CD4-positive, alpha-beta T cell (primary cell): ENCODE measurements at places on chromosomes 16 and 17.
A peak's percentile ranks its signal among the peaks of the same experiment; 100 is the strongest.

DNA sequence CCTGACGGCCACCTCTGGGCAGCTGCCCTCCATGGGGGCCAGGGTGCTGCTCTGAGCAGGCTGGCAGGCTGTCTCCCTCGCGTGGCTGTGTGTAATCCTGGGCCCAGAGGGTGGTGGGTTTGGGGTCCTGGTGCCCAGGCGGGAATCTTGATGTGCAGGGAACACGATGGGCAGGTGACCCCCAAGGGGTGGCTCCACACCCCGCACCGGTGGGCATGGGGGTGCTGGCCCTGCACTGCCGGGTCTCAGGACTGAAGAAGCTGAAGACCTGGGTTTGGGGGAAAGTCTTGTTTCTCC lies 8.6 kb downstream of the CHMP6 start:
- DNase-seq: no peak

DNA sequence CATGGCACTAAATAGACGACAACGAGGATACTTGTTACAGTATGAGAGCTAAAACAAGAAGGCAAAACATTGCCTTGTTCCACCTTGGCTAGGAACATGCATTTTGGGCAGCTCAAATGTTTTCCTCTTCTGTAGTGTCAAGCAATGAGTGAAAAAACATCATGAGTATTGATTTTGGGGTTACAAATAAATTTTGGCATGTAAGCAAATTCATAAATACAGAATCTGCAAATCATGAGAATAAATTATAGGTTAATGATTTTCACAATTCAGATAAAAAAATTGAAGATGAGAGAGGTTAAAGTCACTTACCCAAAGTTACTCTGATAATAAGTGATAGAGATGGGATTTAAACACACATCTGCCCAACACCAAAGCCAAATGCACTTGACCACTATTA lies 28.4 kb upstream of the NUFIP2 start:
- DNase-seq: no peak

DNA sequence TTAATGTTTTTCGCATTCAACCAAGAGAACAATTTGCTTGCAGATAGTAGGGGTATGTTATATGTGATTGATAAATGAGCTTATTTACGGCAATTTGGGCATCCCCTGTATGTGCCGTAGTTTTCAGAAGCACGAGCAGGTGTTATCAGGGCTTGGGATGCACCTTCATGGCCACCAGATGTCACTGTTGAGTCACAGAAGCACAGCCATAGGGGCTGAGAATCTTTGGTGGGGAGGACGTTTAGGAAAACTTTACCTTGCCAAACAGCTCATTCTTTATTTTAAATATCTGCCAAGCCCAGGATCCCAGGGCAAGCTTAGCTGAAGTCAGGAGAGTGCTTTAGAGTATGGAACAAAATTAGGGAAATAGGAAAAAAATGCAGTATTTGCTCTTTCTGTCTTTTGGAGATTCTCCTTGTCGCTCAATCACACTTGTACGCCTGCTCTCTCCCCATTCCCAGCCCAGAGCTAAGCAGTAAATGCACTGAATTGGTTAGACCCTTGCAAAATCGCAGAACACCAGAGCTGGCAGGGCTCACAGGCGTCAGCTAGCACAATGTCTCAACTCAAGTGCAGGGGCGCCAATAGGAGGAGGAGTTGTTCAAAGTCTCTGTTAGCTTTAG lies 93.6 kb upstream of the MPHOSPH6 start:
- peak; percentile 16 for DNase-seq

GRCh38 chr16:67206838-67207248 lies 7.9 kb downstream of the ELMO3 start:
- DNase-seq: no peak

- no peak for DNase-seq
Observed at GRCh38 chr16:878886-879285, 78.4 kb upstream of the GNG13 start.

DNA sequence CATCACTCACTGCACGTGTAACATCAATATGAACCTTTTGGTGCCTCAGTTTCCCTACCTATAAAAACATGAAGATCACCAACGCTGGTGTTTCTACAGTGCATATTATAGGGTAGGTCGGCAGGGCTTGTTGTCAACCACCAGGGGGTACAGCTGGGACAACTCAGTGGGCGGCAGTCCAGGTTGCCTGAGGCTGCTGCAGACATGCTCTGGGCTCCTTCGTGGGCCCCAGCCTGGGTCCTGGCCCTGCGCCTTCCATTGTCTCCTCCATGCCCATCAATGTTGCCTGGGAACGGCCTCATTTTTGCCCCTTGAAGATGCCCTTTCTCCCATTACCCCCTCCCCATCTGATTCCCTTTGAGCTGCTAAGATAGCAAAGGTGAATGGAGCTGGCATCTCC lies 89.8 kb downstream of the GSG1L start:
- no peak for DNase-seq

GRCh38 chr16:70250748-70251628 lies 752 bp downstream of the EXOSC6 start:
- no peak for DNase-seq

DNA sequence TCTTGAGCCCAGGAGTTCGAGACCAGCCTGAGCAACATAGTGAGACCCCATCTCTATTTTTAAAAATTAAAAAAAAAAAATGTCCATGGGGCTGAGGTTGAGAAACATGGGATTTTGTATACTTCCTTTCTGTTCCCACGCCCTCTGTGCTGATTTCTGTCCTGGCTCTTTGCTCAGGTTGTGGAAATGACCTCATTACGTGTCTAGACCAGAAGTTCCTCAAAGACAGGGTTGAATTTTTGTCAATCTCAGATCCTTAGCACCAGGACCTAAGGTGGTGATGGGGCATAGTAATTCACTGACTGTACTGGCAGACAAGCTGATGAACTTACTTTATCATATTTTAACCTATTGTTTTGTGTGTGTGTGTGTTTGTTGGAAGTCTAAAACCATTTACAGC lies 11.2 kb upstream of the HNF1B start:
- no peak for DNase-seq

DNA sequence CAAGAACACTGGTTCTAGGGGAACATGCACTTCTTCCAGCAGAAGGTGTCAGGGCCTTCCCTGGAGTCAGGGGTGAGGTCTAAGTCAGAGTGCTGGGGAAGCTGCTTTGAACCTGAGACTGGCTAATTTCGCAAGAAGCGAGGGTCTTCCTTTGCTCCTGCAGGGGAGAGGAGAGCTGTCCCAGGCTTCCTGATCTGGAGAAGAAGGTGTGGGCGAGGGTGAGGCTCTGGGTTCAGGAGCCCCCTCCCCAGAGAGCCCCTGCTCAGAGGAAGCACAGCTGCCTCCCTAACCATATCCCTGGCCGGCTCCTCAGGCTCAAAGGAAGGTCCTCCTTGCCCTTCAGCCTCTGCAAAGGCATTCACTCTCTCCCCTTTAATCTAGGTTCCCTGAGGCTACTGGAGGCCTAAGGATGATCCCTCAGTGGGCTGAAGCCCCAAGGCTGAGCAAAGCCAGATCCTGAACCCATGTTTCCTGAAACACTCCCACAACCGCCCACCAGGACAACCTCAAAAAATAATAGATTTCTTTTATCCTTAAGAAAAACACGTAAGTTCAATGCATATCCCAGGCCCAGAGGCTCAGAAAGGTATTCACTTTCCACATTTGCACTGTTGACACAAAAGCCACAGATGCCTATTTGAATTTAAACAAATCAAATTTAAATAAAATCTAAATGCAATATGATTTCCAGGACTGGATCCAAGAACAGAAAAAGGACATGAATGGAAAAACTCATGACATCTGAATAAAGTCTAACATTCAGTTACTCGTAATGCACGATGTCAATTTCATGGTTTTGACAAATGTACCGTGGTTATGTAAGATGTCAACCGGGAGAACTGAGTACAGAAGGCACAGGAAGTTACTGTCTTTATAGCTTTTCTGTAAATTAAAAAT lies 71.5 kb upstream of the RCVRN start:
- no peak for DNase-seq

GRCh38 chr16:6861135-6861814 lies 471.4 kb upstream of the RBFOX1 start:
- DNase-seq: no peak
